Activated CD8-positive, alpha-beta memory T cell treated with anti-CD3 and anti-CD28 coated beads for 48 hours (primary cell): ENCODE measurements at places on chromosomes 6 and 20.

DNA sequence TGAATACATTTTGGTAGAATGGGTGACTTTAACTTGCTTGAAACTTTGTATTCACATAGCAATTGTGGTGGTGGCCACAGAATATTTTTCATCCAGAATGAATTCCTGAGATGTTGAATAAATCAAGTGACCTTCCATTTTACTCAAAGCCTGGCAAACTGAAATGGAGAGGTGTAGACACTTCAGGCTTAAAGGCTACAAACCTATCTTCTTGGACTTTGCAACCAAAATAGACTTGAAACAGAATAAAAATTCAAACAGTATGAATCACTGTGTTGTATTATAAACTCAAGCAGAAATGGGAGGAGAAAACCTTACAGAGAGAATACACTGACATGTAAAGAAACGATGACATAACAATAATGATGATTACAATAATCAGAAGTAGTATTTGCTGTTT, 371.6 kb downstream of the BCKDHB start:
- DNase-seq = no peak

- no peak for DNase-seq
Measured at GRCh38 chr20:3796477-3797225, 541 bp downstream of the CDC25B start.

- DNase-seq = no peak
Measured at GRCh38 chr20:38892091-38892981, 33.9 kb upstream of the FAM83D start.

DNA sequence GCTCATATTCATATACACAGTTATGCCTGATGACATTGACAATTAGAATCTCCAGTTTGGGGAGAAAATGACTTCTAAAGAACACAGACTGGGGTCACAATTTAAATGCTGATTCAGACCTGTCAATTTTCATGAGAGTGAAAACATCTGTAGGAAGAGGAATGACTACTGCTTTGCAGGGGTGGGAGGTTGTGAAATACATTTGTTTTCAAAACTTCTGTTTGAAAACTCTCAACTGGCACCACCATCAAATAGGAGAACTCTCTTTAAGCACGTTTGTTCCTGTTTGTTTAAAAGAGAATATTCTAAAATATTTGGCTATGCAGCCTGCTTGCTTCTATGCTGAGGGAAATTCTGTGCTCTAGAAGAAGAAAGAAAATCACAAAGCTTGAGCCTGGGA, 50.8 kb upstream of the ADGRF5 start:
- DNase-seq = no peak

- DNase-seq = no peak
Measured at GRCh38 chr6:106963544-106963943, 11.0 kb downstream of the CD24 start.

DNA sequence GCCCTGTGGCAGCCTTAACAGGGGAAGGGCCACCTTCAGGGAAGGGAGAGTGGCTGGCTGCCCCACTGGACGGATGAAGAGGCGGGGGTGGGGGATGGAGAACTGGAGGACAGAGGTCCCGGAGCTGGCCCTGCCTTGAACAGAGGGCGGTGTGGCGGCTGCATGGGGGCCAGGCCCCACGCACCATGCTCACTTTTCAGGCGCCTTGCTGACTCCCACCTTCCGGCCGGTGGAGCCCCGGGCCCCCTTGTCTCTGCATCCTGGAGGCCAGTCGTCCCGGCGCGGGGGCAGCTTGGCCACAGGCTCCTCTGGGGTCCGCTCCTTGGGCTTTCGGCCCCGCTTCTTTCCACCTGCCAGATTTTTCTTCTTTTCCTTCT, 3.5 kb upstream of the UCKL1 start:
- no peak for DNase-seq

- DNase-seq = no peak
Measured at GRCh38 chr20:51142448-51142847, 119.5 kb upstream of the KCNG1 start.

GRCh38 chr20:5195655-5196054, 68.8 kb downstream of the CDS2 start:
- no peak for DNase-seq

- no peak for DNase-seq
Measured at GRCh38 chr6:119255492-119255891, 94.1 kb downstream of the MAN1A1 start.

- DNase-seq = no peak
Measured at GRCh38 chr6:103862297-103862696, 997.4 kb downstream of the HACE1 start.

DNA sequence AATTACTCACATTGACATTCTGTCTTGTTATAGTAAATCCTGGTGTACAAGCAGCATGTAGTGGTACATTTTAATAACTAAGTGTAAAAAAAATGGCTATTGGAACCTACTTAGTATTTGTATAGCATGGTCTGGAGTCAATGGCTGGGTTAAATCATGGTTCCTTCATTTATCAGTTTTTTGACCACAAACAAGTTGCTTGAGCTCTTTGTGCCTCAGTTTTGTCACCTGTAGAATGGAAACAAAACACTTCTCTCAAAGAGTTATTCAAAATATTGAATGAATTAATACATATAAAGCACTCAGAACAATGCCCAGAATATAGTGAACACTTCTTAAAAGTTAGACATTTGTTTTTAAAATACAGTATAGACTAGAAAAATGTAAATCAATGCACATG, 93.2 kb upstream of the HS3ST5 start:
- DNase-seq = no peak

- DNase-seq = no peak
Measured at GRCh38 chr6:49541210-49541724, 9.2 kb upstream of the C6orf141 start.

DNA sequence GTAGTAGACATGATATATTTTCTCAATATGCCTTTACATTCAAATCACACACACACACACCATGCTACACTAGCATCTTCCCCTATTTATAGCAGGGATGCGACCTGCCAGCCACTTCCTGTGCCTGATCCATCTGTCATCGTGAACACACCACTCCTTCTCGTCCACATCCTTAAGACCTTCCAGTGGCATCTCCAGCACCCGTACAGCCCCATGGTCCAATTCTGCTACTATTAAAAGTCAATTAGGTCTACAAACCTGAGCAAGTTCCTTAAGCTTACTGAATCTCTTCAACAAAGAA, 54.5 kb downstream of the KIF16B start:
- no peak for DNase-seq

DNA sequence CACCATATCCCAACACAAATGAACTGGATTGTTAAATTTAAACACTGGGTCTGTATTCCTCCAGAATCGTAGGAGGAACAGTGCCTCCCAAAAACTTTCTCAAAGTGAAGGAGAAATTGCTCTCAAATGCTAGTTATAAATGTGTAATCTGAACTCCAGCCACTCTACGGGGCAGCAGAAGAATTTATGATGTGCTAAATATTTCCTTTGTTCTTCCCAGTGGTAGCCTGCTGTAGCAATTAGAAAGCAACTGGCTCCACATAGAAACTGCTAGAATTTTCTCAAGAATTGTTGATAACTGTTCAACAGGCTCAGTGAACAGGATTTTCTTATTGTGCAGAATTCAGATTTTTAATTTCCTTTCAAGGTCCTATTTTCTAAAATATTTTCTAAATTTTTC, 49.8 kb upstream of the EYA4 start:
- DNase-seq = no peak

- DNase-seq = no peak
Measured at GRCh38 chr6:136566007-136566487, 15.8 kb upstream of the MAP7 start.

DNA sequence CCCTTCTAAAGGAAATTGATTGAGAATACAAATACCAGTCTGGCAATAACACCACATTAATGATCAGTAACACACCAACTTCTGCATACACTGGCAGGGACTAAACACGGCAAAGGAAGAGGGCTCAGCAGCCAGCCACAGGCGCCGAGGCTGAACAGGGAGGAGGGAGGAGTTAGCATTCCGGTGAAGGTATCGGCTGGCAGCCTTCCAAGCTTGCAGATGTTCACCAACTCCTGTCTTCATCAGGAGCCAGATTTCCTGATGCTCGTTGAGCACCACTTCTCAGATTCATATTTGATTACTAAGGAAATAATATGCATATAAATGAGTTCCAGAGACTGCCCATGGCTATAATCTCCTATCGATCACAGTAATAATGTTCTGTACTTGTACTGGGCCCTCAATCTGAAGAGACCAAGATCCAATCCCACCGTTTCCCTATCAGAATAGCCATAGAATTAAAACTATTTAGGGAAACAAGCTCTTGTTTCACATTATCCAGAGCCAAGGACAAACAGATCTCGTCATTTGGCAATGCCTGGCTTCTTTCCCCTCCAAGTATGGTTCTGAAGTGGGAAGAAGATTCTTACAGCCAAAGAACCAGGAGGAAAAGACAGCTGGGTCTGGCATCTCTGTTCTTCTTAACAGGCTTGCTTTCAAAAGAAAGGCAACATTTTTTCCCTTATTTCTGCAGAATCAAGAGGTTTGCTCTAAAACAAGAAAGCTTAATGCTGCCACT, 42.2 kb downstream of the GFOD1 start:
- DNase-seq = no peak

DNA sequence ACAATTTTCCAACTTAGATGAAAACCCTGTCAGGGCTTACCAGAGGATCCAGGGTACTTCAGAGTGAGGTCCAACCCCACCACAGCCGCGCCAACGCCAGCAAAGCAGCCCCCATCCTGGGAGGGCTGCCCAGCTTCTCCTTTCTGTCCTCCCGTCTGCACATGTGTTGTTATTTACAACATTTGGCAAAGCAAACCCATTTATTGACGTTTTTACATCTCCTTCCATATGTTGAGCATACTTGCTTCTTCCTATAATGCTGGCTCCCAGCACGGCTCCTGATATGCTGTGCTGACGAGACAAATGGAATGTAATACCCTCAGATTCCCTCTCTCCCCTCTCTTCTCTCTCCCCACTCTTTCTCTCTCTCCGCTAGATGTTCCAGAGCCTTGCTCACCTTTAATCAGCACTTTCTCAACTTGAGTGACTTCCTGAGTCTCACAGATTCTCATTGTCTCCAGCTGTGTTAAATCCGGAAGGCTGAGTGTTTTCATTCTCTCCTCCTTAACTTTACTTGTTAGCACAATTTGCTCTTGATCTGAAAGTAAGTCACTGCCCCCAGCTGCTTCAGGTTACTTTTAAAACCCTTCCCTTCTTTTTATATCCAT, 22.7 kb downstream of the RCAN2 start:
- DNase-seq = no peak

DNA sequence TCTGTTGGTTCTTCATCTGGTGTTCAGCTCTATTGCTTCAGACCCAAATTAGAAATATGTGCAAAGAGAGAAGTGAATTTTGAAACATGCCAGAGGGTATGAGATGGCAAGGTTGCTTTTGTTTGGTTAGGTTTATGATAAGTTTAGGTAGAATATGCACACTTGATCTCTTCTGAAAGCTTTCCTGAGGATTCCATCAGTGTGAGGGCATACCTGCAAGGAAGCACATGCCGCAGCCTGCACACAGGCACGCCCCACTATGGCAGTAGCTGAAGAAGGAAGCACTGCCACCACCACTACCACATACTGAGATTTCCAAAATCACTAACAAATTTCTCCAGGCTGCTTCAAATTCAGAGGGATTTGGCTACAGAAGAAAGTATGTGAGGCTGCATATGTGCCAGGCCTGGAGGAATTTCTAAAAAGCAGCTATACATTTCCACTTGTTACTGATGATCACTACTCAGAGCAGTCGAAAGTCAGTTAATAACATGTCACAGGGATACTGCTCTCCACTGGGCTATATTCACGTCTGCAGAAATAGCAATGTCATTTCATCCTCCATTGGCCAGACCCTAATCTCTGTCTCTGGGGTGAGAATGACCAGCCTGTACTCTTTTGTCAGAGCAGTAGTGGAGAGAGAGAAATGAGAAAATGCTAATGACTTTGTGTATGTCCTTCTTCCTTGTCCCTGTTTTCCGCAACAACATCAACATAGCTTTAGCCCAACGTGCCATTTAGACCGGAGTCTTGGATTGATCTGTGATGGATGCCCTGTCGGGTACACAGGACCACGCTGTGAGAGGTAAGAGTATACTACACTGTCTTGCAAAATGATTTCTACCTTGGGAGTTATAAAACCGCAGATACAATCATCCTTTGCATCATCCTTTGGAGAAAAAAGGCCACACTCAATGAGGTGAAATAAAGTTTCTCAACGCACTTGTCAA, 396.7 kb downstream of the LAMA2 start:
- DNase-seq = no peak

GRCh38 chr6:106194949-106195921, 109.1 kb downstream of the PRDM1 start:
- no peak for DNase-seq

DNA sequence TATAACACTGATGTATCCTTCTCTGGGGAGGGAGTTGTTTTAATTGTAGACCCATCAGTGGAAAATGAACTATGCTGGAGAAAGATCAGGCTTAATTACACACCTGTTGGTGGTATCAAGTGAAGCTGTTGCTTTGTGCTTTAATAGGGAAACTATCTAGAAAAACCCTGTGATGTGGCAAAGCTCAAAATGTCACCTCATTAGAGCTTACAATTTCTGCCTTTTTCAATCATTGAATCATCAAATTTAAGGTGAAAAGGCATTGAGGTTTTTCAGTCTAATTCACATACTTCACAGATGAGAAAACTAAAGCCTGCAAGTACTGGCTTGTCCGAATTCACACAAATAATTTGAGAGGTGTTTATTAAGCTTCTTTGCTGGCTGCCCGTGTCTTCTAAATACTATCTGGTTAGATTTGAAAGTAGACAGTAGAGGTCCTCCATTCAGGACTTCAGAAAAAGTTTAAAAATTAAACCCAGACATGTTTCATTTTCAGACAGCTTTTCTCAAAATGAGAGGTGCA, 143.3 kb upstream of the MAP3K7 start:
- DNase-seq = no peak
